CD4-positive, alpha-beta T cell treated with Interleukin-1 beta for 1 hour (primary cell): ENCODE measurements at places on chromosomes 5 and 9.

DNA sequence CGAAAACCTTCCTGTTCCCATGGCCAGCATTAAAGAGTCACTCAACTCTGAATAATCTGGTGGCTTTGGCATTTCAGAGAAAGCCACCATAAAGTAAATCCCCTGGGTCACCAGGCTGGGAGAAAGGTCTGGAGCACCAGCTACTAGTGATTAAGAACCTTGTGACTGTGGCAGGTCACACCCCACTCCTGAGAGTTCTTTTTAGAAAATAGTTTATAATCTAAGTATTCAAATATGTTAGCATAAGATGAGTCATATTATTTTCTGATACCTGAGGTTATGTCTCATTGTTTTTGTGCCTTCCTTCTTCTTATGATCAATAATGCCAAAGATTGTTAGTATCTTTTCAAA, 351.7 kb downstream of the ARRDC3 start:
- no peak for DNase-seq

- no peak for DNase-seq
Observed at GRCh38 chr9:14752271-14752670, 29.7 kb upstream of the CER1 start.

- DNase-seq = no peak
Observed at GRCh38 chr9:78321505-78321904, 24.6 kb downstream of the PSAT1 start.

DNA sequence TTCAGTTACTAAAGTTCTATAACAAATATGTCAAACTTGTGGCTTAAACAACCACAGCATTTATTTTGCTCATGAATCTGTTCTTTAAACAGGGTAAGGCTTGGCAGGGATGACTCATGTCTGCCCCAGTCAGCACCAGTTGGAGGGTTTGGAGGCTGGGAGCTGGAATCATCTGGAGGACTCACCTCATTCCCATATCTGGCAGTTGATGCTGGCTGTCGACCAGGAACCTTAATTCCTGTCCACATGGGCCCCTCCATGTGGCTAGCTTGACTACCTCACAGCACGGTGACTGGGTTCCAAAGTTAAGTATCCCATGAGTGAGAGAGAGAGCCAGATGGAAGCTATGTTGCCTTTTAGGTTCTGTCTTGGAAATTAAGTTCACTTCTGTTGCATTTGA, 13.8 kb upstream of the CCL28 start:
- no peak for DNase-seq

DNA sequence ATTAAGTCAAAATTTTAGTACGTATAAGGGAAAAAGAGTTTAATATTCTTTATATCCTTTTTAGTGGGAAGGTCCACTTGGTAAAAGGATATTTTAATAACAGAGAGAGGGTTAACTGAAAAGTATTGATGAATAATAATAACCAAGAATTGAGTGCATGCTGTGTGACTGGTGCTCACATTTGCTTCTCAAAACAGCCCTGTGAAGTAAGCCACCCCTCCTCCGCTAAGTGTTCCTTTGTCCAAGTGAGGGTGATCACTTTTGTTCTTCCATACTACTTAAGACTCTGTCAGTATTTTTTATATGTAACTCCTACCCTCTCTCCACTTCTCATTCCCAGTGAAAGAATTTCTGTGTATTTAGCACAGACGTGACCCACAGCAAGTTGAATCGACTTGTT, 51.5 kb downstream of the SLC44A1 start:
- no peak for DNase-seq
